Stimulated activated CD8-positive, alpha-beta memory T cell treated with anti-CD3 and anti-CD28 coated beads, Interleukin-12 subunit alpha, Interleukin-12 subunit beta, amount 100 ng/mL, for 4 hours (primary cell): ENCODE measurements at places on chromosomes 7 and 10.

DNA sequence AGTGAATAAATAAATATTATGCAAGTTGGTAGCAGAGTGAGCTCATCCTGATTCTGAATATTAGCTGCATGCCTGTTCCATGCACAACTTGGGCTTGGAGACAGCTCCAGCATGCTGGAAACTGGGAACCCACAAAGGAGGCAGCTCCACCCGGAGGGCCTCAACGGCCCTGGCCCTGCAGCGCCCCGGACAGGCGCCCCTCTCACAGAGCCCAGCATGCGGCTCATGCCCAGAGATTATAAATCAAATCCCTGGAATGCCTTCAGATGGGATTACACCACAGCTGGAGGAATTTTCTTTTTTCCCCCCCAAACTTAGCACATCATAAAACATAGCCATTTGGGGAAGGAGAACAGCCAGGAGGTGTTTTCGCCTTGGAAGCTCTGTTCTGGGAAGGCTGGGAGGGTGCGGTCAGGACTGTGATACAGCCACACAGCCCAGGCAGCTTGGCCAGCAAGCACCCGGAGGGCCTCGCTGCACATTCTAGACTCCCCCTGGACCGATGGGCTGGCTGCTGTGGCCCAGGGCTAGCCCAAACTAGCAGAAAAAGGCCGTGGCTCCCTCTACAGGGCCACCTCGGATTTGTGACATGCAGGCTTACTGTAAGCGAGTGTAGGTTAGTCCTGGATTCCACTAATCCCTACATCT is 102.4 kb downstream of the PTPN20 start:
- no peak for DNase-seq

DNA sequence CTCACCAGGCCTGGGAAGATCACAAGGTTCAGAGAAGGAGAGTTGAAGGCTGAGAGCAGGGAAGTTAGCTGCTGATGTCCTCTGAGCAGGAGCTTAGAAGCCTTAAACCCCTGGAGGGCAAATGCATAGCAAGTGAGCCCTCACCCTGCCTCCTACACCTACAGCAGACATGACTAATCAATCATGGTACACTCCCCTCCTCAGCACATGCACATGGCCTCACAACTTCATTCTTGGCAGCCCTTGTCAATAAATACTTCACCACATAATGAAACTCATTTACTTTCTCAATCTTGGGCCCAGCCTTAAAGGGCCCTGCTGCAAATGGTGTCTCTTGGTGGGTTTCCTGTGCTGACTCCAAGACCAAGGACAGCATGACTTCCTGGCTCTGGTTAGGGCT is 12.9 kb downstream of the MMRN2 start:
- DNase-seq: no peak

DNA sequence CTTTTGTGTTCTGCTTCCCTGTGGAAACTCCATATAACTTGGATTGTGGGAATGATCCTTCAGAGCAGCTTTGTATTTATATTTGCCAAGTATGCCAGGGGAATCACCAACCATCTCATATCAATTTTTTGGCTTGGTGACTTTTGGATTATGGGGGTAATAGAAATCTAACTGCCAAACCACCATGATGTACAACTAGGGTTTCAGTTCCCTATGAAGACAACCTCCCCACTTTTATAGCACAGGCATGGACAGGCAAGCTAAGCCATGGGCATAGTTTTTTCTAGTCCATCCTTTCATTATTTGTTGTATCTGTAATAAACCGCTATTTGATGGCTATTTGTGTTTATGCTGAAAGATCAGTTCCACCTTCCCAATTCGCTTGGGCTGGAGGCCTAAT is 17.7 kb downstream of the NPY start:
- no peak for DNase-seq

- no peak for DNase-seq
Measured at GRCh38 chr7:149569025-149569725, 71.6 kb upstream of the ZNF746 start.

GRCh38 chr10:61415824-61416223 is 37.4 kb downstream of the TMEM26 start:
- DNase-seq: no peak

GRCh38 chr10:124225029-124225466 is 131.7 kb upstream of the CHST15 start:
- no peak for DNase-seq

GRCh38 chr10:67664942-67665341 is 31.1 kb downstream of the CTNNA3 start:
- no peak for DNase-seq

DNA sequence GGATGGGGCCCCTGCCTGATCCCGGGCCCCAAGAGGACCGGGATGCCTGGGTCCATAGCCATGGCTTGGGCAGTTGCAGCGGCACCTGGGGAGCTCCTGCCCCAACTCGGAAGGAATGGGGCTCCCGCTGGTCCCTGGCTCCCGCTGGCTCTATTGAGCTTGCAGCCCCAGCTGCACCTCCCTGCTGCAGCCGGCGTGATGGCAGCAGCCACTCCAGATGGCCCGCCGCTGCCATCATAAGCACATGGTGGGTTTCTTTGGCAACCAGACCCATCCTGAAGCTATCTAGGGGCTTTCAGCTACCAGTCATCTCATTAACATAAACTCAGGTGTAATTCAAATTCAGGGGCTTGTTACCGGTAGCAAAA is 11.1 kb upstream of the DNMBP start:
- DNase-seq: no peak

DNA sequence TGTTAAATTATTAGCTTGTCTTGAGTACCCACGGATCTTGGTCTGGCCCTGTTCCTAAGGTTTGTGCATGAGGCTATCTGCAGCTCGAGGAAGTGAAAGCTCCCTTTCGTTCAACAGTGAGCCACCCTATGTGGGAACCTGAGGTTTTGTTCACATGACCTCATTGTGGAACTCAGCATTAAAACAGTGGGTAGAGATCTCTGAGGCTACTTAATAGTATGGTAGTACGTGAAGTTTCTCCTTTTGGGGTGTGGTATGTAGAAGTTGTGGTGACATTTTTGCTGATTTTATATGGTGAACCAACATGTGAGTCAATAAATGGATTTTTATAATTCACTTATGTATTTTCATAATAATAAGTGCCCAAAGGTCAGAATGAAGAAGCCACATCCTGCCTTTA is 252.7 kb upstream of the FERD3L start:
- no peak for DNase-seq

DNA sequence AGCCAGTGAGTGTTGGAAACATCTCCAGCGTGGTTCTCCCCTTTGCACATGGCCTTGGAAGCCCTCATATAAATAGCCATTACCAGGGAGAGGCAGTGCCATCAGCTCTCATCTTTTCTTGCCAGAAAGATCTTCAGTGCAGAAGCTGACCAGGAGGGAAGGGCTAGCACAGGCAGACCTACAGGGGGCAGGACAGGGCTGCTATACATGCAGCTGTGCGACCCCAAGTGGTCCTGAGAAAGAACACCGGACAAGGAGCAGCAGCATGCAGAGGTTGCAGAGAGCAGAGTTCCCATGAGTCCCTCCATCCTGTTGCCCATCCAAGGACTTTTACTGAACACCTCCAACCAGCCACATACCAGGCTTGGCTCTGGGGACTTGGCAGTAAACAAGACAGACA is 17.1 kb downstream of the GRID1 start:
- no peak for DNase-seq
